Astrocyte (in vitro differentiated cells and primary cell): ENCODE measurements at places on chromosomes 6 and 20. TPM values are rescaled to one million over a fixed set of nuclear protein-coding genes. Genes with fewer than 3 reads are reported as not detected.

The FAM210B gene
- 40.5 and 46.3 TPM in 2 replicates for total RNA-seq

The POPDC3 gene
- 8.6 and 9.1 TPM in 2 replicates for total RNA-seq

The TFB1M gene
- total RNA-seq = 24.1 and 26.2 TPM in 2 replicates

DNA sequence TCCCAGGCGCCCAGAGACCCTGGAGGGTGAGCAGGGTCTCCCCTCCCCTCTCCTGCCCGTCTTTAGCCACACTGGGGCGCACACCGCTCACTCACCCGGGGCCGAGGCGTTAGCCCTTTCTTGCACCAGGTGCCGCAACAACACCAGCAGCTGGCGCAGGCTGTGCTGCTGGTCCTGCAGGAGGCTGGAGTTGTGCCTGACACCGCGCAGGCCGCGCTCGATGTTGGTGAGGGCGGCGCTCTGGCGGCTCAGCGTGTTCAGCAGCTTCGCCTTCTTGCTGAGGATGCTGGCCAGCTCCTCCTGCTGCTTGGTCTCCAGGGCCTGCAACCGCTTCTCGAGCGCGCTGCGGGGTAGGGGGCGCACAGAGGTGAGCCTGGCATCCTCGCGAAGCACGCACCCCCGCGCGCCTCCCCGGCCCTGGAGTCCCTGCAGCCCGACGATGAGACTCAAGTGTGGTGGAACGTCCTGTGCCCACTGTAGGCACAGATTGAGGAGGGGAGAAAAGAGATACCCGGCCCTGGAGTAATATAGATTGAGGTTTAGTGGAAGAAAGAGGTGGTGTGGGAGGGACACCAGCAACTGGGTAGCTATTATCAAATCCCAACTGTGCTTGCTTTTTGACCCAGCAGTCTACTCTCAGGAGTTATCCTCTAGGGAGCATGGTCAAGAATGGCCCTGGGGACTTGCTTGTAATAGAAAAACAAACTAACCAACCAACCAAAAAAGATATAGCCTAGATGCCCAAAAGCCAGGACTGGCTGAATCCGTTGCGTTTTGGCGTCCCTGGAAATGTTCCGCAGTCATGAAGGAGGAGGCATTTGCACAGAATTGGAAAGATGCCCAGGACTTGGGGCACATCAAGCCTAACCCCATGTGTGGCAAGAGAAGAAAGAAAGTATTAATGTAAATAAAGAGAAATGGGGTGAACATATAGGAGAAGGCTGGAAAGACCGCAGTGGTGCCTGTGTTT is 30.9 kb downstream of the ANGPT4 start:
- peak; percentile 10 for DNase-seq

DNA sequence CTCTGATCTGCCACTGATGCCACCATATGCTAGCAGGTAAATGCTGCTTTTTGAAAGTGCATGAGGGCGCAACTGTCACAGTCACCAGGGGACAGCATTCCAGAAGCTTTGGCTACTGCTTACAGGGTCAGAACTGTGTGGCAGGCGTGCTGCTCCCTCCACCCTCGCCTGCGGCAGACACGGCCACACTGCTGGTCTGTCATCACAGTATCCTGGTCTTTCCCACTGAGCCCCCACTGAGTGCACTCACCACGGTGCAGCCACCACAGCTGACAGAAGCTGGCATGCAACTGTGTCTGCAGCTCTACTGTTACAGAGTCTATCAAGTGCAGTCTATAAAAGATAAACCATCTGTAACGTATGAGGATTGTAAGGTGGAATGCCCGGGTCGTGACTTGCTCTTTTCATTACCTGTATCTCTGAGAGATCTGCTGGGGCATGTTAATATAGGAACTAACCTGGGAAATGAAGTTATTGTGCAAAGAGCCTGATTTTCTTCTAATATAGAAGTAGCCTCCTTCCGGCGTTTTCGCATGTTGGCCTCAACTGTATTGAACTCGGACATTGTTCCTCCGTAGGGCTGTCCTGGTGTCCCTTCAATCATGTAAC is 24.5 kb downstream of the GCLC start:
- no peak for DNase-seq

DNA sequence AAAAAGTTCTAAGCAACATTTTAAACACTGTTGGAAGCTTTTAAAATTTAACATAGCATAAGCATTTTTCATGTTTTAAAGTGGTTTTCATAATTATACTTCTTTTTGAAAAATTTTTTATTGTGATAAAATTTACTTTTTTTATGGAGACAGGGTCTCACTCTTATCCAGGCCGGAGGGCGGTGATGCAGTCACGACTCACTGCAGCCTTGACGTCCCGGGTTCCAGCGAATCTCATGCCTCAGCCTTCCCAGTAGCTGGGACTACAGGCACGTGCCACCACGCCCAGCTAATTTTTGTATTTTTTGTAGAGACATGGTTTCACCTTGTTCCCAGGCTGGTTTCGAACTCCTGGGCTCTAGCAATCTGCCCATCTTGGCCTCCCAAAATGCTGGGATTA is 46.1 kb upstream of the TULP4 start:
- no peak for DNase-seq

GRCh38 chr6:38588631-38589366 is 50.9 kb downstream of the BTBD9 start:
- DNase-seq = peak; percentile 50

DNA sequence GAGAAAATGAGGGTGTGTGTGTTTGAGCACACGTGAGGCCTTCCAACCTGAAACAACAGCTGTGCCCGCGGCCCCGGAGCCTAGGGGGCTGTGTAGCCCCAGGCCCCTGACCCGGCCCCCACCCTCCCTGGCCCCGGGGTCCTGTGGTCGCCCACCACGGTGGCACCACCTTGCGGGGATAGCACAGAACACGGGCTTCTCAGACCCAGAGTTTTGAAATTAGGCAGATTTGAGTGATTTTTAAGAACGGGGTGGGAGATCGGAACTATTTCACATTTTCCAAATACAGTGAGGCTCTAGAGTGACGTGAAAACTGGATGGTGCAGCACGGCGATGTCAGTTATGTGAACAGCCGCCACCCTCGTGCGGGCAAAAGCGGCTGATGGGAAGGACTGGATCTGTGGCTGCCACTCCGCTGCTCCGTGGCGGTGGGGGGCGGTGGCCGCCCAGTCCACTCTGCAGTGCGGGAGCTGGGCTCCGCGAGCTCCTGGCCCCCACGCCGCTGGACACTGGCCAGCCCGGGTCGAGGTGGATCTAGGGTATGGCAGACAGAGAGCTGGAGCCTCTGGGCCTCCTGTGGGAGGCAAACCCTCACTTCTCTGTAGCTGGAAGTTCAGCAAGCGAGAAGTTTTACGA is 17.3 kb upstream of the BHLHE23 start:
- DNase-seq = no peak

DNA sequence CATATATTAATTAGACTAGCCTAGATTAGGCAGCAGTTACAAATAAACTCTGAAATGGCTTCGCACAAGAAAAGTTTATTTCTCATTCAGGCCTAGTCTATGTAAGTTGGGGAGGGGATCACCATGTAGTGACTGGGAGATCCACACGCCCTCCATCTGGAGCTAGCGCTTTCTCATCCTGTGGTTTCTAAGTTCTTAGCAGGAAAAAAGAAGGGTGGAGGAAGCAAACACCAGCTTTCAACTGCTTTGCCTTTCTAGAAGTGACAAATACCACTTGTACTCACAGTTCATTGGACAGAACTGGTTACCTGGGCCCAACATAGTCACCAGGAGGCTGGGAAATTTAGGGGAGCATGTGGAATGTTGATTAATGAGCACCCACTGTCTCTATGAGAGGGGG is 46.6 kb downstream of the NDUFAF5 start:
- no peak for DNase-seq
